Muscle of leg (tissue), 16 donors: ENCODE measurements at places on chromosomes 7 and 10.

DNA sequence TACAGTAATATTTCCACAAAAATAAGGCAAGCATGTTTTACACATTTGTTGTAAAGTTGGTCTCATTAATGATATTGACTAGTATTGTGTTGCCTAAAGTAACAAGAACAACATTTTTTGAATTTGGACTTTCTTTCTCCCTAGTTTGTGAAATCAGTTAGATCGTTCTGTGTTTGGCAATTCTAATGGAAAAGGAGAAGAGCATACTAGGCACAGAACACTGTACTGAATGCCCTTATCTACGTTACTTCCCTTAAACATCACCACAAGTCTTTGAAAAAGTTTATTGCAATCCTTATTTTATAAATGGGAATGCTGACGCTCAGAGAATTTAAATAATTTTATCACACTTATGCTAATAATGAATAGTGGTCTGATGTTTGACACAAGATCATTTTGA is 372.2 kb downstream of the EXOC4 start:
- DNase-seq, result no peak

DNA sequence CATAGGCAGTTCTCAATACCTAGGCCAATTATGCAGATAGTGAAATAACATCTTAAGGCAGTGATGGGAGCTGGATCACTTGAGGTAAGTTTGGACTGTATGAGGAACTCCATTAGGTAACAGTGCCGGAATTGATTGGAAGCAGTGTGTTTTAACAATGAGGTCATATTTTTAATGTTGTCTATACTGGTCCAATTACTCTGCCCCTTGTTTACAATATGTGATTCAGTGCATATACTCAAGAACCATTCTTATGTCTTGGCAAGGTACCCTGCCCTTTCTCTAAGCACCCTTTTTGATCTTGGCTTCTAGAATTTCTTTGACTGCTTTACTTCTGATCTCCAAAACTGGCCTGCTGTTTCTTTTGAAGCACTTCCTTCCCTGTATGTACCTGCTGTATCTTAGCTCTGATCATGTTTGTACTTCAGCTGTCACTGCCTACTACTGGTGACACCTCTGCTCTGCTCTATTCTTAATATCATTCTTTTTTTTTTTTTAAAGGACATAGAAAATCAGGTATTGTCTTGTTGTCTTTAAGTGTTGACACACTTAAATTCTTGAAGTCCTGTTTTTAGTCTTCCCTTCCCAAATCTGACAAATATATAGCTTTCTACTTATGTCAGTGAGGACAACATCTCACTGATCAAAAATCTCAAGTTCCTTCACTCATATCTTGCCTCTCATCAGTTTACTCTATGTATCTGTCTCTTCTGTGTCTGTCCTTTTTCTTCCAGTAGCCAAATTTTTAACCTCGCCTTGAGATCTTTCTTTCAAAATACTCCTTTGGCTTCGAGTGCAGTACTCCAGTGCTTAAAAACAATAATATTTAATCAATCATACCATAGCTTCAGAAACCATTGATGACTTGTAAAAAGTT is 46.4 kb upstream of the RPA3 start:
- no peak for DNase-seq

- DNase-seq, result no peak
Measured at GRCh38 chr10:117363028-117363427, 12.2 kb downstream of the PDZD8 start.

DNA sequence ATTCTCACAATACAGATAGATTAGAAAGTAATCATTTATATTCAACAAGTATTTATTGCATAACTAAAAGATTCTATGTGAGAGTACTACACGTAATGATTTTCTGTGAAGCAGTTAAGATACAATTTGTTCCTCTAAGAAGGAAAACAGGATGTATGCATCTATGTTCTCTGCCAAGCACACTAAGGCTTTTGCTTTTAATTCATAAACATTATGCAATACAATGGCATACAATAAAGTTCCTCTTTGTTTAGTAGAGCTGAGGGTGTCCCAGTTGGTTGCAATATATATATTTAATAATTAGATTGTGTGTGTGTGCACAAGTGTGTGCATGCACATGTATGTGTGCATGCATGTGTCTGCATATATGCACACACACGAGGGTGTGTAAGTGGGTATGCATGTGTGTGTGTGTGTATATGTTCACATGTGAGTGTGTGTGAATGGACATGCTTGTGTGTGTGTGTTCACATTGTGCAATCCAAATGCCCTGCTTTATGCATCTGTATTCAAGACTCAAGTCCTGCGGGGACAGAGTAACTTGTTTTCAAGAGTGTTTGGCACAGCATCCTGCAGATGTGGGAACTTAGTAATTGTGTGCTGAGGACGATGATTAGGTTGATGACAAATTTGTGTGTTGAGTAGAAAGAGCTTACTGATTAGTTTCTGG is 481.5 kb upstream of the KLF6 start:
- DNase-seq, result peak; percentile 85

DNA sequence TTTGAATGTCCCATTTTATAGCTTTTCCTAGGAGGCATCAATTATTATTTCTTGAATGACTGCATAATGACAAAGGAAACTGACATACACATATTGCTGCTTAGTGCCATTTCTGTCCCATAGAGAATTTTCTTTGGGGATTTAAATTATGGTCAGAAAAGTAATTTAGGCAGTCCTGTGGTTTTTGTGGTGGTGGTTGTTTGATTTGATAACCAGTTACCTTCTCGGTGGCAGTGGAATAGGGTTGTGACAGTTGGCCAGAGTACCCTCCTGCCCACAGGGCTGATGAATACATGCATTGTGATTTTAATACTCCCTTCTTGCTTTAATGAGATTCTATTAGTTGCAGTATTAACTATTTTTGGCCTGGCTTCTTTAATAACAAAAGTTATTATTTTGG is 6.6 kb upstream of the SGCE start:
- no peak for DNase-seq

GRCh38 chr10:107129000-107129399 is 35.5 kb downstream of the SORCS1 start:
- no peak for DNase-seq

- peak; percentile 40 for DNase-seq
Measured at GRCh38 chr10:18104223-18104872, 35.9 kb upstream of the CACNB2 start.

- no peak for DNase-seq
Measured at GRCh38 chr7:135001390-135002165, 15.3 kb downstream of the AGBL3 start.

DNA sequence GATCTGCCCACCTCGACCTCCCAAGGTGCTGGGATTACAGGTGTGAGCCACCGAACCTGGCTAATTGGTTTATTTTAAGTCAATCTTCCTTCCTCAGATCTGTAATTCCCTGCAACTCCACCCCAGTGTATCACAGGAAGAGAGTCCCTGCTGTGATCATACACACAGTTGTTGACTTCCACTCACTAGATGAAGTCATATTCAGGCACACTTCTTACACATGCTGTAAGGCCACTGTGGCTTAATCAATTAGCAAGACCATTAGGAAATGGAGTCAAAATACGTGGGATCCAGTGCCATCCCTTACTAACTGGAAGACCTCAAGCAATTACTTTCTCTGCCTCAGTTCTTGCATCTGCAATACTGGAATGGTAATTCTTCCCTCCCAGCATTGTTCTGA is 66.1 kb upstream of the PAX2 start:
- no peak for DNase-seq

DNA sequence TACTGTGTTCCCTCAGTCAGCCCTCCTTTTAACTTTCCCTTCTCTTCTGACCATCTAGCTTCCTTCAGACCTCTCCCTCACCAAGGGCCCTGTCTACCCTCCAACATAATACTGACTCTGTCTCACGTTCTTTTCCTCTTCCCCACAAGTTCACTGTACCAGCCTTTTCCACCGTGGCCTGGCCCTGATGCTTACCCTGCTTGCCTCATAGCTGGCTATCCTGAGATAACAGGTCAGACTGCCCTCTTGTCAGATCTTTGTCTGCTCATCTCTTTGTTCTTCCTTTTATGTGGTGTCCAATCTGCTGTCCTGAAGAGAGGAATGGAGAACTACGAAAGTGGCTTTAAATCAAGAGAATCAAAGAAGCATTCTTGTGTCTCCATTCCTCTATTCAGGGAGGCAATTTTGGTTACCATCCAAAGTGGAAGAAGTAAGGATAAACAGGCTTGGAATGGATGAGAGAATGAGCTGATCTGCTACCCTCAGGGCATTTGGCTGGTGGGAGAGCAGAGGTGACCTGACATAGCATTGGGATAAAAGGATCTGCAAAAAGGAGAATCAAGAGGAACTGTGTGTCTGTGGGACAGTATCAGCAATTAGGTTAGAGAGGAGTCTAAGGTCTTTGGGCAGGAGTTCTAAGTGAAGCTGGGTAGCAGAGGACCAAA is 8.1 kb downstream of the BTAF1 start:
- no peak for DNase-seq

- DNase-seq, result peak; percentile 96
Measured at GRCh38 chr7:2555121-2556052, at the start of gene BRAT1. BRAT1 (minus strand) TSS chr7:2555524; CDS start chr7:2554431, 1,093 bp downstream.

DNA sequence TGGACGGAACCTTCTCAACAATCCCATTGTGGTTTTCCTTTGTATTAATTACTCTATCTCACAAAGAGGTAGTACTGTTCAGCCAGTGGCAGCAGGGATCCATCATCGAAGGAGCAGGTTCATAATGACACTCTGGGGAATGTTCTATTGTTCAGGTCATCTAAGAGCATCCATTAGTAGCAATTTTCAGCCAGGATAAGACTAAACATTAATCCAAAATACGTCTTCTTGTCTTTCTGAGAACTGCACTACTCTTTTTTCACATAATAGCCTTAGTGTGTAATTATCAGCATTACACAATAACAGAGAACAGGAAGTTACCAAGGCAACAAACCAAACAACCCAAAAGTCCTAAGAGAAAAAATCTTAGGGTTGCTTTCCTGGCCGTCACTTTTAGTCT is 259.5 kb upstream of the VWC2 start:
- DNase-seq, result peak; percentile 61

DNA sequence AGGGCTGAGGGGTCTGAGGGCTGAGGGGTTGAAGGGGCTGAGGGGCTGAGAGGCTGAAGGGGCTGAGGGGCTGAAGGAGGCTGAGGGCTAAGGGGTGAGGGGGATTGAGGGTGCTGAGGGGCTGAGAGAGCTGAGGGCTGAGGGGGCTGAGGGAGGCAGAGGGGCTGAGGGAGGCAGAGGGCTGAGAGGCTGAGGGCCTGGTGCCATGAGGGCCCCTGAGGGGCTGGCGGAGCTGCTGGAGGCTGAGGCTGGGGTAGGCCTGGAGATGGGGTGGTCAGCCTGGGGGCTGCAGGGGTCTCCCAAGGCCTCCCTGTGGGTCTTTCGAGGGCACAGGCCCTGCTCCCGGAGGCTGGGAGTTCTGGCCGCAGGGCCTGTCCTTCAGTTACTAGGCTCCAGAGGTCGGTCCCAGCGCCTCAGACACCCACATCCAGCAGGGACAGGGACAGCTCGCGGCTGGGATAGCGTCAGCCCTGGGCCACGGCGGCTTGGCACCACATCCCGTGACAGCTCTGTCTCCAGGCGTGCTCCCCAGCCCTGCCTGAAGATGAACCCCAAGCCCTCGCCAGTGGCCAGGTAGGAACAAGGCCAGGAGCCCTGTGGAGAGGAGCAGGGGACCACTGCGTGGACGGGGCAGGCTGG is 16.9 kb downstream of the MYO1G start:
- no peak for DNase-seq

GRCh38 chr10:28947171-28947570 is 269.9 kb downstream of the BAMBI start:
- DNase-seq, result peak; percentile 69

- no peak for DNase-seq
Measured at GRCh38 chr7:16889851-16890415, 8.2 kb upstream of the AGR3 start.

GRCh38 chr7:2720024-2720423 is 32.0 kb downstream of the AMZ1 start:
- DNase-seq, result no peak

- DNase-seq, result no peak
Measured at GRCh38 chr10:132978542-132978941, 36.2 kb upstream of the CFAP46 start.

- DNase-seq, result no peak
Measured at GRCh38 chr10:91406322-91406721, 3.8 kb upstream of the HECTD2 start.

DNA sequence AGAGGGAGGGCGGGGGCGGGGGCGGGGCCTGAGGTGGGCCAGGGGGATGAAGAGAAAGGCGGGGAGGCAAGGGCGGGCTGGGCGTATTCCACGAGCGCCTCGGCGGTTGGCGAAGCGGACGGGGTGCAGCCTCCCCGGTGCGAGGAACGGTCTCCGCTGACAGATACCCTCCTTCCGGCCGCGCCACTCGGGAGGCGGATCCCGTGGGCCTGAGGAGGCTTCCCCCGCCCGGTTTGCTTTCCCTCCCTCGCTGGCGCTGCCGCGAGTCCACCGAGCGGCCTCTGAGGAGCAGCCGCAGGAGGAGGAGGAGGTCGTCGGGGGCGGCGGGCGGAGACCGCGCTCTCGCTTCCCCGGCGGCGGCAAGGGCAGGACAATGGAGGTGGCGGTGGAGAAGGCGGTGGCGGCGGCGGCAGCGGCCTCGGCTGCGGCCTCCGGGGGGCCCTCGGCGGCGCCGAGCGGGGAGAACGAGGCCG is at the start of gene TRIM24:
TRIM24 (plus strand) TSS at position 84 of the 473 bp plus-strand sequence; CDS start at position 374, 290 bp downstream.
- DNase-seq, result no peak

GRCh38 chr10:93123766-93124165 is 50.1 kb downstream of the CYP26A1 start:
- no peak for DNase-seq

DNA sequence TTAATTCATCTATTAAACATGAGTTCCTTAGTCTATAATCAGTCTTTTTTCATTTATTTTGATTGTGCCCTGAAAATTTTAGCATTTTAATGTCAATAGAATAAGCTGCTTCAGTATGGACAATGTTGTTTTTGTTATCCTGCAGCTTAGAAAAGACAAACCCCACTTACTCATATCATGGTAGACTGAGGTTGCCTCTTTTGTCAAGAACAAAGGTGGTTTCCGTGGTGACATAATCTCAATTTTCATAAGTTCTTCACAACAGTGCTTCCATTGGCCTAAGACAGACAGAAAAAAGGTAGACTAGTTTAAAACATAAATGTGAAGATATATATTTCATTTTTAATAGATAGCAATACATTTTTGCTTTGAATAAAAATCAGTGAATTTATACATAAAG is 69.1 kb downstream of the RTKN2 start:
- no peak for DNase-seq

- DNase-seq, result no peak
Measured at GRCh38 chr7:17313194-17313593, 14.7 kb downstream of the AHR start.

DNA sequence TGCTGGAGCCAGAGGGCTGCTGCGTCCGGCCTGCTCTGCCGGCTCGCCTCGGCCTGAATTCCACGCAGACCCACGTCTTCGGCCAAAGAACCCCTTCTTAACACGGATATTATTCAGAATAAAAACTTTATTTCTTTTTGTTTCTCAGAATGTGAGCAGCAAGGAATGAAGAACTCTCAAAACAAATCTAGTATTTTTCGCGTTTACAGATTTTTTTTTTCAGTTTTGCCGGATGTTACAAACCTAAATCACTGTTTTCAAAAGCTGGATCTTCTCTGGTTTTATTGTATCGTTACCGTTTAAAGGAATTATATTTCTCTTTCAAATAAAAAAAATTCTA is 4.4 kb upstream of the HOXA2 start:
- DNase-seq, result no peak

- no peak for DNase-seq
Measured at GRCh38 chr10:125370578-125370977, 210.2 kb upstream of the CTBP2 start.

GRCh38 chr10:84159076-84159685 is 14.4 kb upstream of the GPR15LG start:
- no peak for DNase-seq
